ENCODE measurements at places on chromosomes 7 and 10.

DNA sequence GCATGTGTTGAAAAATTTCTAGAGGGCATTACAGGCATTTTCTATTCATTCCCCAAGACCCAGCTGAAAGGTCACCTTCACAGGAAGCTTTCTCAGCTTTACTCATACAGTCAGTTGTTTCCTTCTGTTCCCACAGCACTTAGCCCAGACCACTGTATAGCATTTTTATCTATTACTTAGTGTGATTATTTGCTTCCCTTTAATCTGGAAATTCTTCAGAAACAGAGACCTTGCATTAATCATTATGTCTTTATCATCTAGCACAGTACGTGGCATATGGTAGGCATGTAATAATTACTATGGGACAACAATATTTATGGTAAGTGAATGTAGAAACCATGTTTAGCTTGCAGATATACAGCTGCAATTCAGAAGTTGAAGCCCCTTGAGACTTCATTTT is 38.2 kb upstream of the CDK6 start:
- DNase-seq: no peak

- no peak for DNase-seq
These were observed 994.1 kb downstream of the TYW1 start for GRCh38 chr7:67990716-67991115.

DNA sequence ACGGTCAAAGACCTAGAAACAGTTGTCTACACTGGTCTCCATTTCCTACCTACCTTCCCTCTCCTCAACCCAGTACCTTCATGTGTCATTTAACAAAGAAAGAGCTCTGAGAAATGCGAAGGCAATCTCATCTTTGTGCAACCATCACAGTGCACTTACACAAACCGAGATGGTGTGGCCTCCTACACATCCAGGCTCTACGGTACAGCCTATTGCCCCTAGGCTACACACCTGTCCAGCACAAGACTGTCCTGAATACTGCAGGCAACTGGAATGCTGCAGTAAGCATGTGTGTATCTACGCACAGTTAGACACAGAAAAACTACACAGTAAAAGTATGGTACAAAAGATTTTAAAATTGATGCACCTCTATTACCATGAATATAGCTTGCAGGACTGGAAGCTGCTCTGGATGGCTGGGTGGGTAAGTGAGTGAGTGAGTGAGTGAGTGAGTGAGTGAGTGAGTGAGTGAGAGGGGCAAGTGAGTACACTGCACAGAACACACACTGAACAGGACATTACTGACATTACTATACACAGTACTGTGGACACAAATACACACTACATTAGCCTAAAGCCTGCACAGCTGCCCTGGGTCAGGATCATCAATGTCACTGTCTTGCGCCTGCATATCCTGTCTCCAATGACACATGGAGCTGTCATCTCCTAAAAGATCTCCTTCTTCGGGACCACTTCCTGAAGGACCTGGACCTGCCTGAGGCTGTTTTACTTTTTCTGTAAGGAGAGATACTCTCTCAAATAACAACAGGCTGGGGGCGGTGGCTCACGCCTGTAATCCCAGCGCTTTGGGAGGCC is 18.5 kb downstream of the ITGB1 start:
- no peak for DNase-seq

DNA sequence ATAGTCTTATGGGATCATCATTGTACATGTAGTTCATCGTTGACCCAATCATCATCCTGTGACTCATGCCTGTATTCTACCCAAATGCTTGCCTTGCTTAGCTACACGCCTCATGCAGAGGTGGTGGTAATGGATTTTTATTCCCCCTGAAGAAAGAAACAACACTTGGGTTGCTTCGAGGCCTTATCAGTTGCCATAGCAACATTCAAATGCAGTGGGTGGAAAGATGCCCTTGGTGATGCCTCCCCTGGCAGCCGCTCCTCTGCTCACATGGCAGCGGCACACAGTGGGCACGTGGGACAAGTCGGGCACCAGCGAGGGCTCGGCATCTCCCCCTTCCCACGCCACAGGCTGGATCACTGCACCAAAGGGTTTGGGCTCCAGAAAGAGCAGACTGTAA is 54.0 kb upstream of the NMT2 start:
- no peak for DNase-seq

- DNase-seq: no peak
These were observed 88.5 kb downstream of the PPP1R17 start for GRCh38 chr7:31775556-31775955.

DNA sequence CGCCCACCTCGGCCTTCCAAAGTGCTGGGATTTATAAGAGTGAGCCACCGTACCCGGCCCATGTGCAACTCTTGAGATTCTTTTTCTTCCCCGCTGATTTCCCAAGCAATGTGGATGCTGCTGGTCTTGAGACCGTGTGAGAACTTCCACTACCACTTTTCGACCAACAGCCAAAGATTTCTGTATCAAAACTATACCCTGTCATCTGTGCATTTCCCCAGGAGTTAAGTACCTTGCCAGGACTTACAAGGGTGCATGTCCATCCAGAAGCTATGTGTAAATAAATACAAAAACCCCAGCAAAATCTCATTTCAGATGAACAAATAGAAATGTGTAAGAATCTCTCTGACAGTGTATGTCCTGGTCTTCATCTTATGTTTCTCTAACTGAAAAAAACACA is 9.9 kb upstream of the GALNT11 start:
- DNase-seq: no peak

GRCh38 chr10:127276794-127277462 is 80.5 kb upstream of the INSYN2A start:
- DNase-seq: no peak

DNA sequence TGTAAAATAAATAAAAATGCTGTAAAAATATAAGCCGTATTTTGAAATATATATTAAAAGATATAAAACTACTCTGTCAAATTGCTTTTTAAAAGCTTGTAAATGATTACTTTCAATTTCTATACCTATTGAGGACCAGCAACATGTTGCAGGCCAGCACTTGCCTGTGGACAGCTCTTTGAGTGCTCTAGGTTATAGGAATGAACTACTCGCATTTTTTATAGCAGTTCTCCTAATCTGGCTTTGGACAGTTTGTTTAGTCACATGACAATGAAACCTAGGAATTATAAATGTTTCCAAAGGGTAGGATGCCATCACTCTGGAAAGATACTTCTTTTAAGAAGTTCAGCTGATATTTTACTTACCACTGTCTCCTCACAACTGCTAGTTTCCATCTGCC is 117.7 kb upstream of the PTPRZ1 start:
- no peak for DNase-seq

DNA sequence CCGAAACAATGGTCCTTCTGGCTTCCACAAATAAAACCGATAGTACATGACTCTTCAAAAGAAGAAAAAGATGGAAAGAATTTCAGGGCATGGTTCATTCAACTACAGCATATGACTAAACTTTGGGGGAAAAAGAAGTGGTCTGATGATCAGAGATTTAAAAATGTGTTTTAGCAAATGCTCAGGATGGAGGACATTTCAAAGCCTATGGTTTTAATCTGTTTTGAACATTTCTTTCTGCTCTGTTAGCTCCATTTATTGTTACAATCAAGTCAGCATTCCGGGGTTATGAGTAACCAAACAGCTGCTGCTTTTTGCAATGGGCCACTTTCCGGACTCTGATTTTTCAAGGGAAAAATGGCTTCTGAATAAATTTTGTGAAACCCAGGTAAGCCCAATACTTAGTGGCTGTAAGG is 142.4 kb downstream of the CUBN start:
- DNase-seq: no peak

- DNase-seq: peak; percentile 86
These were observed 1.1 kb downstream of the TRIM8 start for GRCh38 chr10:102645388-102645740.

- no peak for DNase-seq
These were observed 1.2 kb downstream of the WEE2 start for GRCh38 chr7:141709318-141709717.

- DNase-seq: no peak
These were observed 253.7 kb downstream of the ARHGAP21 start for GRCh38 chr10:24469993-24470392.

GRCh38 chr7:31073326-31074119 is 21.4 kb downstream of the ADCYAP1R1 start:
- DNase-seq: peak; percentile 8

DNA sequence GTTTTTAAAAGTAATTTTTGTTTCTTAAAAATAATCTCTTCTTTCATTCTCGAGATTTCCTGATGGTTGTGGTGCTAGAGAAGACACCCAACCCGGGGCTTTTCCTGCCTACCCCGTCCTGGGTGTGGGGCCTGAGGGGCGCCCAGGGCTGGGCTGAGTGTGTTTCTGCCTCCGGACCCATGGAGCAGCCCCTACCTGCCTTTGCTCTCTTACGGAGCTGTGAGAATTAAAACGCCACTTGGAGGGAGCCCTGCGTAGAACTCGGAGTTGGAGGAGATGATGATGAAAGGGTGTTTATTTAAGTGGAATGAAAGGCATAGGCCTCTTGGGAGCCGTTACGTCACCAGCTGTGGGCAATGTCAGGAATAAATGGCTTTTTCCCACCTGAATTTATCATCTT is 261.8 kb upstream of the SHH start:
- DNase-seq: peak; percentile 6

DNA sequence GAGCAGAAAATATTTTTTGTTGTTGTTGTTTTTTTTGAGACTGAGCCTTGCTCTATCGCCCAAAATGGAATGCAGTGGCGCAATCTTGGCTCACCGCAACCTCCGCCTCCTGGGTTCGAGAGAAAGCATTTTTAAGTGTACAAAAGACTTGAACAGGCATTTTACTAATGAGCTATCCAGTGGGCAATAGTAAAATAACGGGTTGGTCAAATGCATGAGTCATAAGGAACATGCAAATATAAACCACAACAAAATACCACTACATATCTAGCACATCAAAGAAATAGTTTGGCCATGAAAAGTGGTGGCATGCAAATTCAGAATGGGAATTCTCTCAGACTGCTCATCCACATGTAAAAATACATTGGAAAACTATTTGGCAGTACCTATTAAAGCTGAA is 71.7 kb upstream of the TMEM106B start:
- DNase-seq: no peak

GRCh38 chr7:25244254-25245033 is 16.2 kb upstream of the NPVF start:
- no peak for DNase-seq

GRCh38 chr7:132584796-132585494 is 8.7 kb upstream of the PLXNA4 start:
- DNase-seq: no peak

DNA sequence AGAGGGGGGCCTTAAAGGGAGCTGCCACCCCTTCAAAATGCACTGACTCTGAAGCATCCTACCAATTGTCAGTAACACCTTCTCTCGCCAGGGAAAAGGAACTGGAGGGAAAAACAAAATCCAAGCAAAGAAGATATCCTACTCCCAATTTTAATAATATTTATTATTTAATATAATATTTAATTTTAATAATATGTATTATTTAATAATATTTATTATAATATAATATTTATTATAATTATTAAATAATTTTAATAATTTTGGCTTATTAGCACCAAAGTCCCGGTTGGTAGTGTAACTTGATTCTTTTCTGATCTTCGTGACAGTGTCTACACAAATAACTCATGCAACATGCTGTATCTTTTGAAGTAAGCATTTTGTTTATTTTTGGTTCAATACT is 58.6 kb upstream of the AGBL3 start:
- no peak for DNase-seq

DNA sequence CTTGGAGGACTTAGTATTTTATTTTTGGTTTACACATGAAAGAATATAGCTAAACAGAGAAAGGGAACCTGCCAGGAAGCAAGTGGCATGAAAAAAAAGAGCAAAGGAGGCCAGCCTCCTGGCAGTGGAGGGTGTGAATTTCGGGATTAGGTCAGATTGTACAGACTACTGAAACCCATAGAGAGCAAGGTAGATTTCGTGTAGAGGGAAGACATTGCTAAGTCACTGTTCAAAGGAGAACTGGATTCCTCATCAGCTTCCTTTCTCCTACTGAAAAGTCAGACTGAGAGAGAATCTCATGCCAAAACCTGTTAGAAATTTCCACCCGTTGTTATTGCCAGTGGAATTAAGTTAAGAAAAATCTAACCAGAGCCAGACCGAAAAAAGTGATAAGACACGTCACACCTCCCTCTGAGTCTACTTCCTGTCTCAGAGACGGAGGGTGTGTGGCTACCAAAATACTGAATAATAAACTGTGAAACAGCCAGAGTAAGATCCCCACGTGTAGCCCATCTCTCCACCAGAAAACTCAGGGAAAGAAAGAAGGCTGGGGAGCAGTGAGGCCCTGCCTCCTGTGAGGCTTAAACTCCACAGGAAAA is 118.8 kb downstream of the SKIDA1 start:
- DNase-seq: no peak

GRCh38 chr10:5079836-5080235 is 14.4 kb upstream of the AKR1C3 start:
- no peak for DNase-seq

- peak; percentile 55 for DNase-seq
These were observed 498 bp downstream of the RHOBTB1 start for GRCh38 chr10:60943316-60944057.

DNA sequence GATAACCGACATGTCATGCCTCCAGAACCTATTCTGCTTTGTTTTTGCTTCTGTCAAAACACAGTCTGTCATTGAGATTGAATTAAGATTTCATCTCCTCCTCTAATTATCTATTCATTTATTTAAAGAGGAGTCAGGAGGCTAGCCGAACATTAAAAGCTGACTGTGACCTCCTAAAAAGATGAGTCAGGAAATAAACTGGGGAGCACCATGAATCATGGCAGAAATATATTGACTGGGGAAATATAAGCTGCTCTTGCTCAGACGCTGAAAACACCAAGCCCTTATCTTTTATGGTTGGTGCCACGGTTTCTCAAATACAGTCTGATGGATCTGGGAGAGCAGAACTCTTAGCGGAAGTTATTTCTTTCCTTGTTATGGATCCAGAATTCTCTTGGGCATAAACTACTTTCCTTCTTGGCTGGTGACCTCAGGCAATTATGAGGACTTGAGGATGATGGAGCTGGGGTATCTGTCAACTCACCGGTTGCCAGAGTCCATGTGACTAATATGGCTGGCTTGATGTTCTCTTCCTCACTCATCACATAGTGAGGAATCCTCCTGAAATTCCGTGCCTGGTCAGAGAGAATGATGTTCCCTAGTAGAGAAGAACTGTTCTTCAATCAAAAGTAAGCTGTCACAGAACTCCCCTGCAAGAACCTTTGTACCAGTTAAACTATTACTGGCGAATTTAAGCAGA is 307.6 kb upstream of the PHYHIPL start:
- DNase-seq: no peak

DNA sequence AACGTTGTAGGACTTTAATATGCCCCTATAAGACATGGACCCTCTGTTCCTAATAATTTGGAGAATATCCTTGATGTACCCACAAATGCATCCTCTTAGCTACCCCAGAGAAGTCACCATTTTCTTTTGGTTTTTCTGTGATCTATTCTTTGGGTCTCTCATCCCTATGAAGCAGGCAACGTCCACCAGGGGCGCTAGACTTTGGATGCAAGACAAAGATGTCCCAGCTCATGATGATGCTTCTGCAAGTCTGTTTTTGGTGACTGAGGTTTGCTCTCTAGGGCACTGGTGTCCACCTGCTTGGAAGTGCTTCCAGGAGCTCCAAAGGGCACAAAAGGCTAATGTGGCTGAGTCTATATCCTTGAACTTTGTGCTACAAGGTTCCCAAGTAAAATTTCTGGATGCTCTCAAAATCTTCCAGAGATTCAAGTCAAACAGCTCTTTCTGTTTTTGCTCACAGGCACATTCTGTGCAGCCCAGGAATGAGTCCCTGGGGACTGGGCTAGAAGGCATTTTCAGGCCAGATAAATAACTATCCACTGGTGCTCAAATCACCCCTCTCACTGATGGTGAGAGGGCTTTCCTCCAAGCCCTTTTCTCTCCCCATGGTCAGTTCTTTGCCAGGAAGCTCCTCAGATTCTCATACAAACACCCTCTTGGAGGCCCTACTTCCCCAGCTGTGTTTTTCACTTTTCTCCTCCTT is 166.4 kb downstream of the C7orf25 start:
- no peak for DNase-seq
